ENCODE measurements at places on chromosomes 2 and 18.

DNA sequence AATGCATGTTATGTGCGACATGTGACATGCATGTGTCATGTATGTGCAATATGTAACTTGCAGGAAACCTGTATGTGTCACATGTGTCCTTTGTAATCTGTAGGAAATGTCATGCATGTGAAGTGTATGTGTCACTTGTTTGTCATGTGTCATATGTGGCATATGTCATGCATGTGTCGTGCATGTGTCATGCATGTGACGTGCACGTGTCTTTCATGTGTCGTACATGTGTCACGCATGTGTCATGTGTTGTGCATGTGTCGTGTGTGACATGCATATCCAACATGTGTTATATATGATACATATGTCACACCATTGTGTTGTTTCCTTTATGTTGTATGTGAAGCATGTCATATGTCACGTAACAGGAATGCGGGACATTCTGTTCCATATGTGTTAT lies 2153.2 kb upstream of the PIK3C3 start:
- no peak for DNase-seq

DNA sequence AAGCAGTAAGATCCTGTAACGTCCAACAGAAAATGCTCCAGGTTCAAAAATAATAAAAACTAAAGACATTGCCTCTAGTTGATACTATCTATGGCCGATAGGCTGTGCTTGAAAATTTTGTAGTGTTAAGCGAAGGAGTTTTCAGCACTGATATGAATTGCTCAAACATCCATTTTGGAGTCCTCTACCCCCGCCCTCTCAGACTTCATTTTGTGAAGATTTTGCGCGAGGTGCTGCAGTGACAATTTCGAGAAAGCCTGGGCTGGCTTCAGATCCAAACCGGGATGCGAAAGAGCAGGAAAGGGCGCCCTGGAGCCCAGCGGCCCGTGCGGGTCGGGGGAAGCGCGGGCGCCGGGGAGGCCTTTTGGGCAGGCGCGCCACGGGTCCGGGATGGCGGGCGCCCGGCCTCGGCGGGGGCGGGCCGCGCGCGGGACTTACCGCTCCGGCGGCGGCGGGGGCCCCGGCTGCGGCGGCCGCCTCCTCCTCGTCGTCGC lies 1.8 kb downstream of the SP3 start:
- no peak for DNase-seq

DNA sequence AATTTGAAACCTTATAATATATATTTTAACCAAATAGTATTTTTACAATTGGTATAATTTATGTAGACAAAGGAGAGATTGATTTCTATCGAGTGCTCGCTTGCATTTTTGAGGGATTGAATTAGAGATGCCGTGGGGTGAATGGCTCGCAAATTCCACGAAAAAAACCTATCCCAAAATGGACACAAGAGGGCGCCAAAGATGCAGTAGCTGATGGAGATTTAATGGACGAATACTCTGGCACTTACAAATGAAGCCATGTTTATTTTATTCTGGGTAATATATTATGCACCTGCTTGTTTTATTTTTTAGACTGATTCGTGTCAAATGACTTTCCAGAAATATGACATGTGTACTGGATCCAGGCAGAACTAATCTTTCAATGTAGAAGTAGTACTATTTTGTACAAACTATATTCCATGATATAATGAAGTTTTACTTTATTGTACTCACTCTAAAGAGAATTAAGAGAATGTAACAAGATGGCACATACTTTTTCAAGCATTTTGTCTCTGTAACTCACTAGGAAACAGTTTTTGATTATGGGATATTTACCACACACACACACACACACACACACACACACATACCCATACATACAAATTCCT lies 505.4 kb downstream of the PLCL1 start:
- no peak for DNase-seq

GRCh38 chr2:145595296-145595695 lies 1075.4 kb upstream of the ZEB2 start:
- DNase-seq = no peak

DNA sequence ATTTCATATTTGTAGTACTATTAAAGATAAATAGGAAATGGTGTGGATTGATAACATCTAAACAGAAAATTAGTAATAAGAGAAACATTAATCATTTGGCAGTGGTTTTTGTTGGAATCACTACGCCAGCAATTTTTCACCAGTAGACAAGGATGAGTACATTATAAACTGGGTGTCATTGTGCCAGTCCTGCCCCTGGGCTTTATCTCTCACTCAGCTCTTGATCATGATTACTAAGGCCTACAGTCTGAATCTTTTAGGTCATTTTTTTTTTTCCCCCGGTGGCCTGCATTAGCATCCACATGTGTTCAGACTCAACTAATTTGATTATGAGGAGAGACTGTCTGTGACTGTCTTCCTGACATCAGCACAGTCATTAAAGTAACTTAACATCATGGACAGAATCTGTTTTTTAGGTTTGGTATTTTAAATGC lies 16.2 kb downstream of the GULP1 start:
- DNase-seq = no peak

- DNase-seq = no peak
Measured at GRCh38 chr2:128784626-128785306, 466.1 kb upstream of the HS6ST1 start.

DNA sequence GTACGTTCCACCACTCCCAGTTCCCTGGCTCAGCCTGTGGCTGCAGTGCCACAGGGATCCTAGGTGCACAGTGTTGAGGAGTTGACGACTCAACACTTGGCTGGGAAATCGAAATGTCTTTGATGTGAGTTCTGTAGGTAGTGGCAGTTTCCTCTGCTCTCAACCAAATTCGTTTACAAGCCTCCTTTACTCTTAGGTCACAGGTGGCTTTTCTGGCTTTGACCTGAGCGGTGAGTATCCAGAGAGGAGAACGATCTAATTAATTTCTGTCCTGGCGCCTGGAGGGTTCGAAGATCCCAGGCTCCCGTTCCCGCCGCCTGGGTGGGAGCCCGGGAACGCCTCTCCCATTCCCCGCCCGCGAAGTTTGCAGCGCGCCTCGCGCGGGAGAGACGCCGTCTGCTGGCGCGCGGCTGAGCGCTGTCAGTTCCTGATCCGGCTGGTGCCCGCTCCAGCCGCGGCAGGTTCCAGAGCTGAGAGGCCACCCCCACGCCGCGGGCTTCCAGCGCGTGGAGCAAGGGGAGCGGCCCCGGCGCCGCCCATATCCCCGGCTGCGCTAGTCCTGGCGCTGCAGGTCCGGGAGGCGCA lies at the start of gene LAMA3:
LAMA3 (plus strand) TSS at position 423 of the 585 bp plus-strand sequence. CDS start 231 bp downstream, outside the sequence.
- no peak for DNase-seq

DNA sequence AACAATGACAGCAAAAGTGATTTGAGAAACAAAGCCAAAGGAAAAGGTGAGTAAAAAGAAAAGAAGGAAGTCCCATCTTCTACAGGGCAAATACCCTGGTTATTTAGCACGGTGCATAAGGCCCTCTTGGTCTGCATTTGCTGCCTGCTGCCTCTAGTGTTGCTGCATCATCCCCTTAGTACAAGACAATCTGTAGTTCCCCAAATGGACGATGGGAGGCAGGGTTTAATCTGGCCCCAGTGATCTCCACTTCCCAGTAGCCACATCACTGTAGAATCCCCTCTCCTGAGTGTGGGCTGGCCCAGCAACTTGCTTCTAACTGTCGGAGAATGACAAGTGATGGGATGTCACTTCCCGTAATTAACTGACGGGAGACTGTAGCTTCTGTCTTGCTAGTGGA lies 85.1 kb downstream of the CTAGE1 start:
- no peak for DNase-seq

DNA sequence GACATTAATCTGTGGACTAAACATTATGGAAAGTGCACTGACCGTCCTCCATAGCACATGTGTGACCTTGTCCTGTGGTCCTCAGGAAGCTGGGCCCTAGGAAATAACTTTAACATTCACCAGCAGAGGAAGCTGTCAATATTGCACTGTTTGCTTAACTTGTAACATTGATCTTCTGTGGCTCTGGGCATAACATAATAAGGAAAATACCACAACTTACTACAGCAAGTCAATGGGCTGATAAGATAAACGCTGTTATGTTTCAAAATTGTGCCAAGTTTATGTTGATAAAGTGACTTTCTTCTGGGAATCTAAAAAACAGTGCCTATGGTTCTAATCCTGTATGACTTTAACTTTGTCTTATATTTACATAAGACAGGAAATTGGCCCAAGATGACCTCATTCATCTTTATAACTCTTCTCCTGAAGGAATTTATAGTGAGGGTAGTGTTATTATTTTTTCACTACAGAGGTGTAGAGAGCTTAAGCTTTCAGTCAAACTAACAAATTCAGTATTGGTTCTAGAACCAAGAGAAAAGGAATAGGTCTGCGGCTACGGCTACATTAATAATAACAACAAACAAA lies 113.7 kb upstream of the MAP4K3 start:
- no peak for DNase-seq

DNA sequence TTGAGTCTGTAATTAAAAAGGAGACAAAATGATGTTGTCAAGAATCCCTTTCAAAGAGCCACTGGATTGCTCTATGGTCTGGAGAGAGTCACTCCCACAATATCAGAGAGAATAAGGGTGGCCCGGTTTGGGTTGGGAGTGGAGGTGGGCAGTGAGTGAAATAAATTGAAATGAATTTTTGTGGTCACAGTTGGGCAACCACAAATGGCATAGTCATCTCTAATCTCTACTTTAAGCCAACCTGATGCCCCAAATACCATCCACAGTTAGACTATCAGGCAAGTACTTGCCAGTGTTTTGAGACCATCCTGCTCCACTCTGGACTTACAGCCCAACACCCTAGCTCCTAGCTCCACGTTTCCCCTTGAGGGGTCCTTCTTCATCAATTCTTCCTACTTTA lies 559.7 kb downstream of the BCL11A start:
- DNase-seq = no peak

- no peak for DNase-seq
Measured at GRCh38 chr2:18482666-18483065, 77.8 kb downstream of the RDH14 start.

DNA sequence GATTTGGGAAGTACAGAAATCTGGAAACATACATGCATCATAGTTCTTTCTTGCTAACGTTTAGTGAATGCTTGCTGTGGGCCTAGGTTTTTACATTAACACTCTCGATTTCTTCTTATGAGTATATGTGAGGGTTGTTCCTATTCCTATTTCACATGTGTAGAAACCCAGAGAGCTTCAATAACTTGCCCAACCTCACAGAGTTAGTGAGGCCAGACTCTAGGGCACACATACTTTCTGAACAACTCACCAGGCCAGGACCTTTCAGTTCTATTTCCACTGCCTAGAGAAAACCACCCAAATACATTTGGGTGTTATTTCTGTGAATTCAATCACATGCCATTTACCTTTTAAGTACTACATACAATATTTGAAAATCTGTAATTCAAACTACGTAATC lies 8.2 kb upstream of the KCTD1 start:
- DNase-seq = no peak

- DNase-seq = no peak
Measured at GRCh38 chr2:30446602-30447148, 371 bp upstream of the LCLAT1 start.

- no peak for DNase-seq
Measured at GRCh38 chr2:117232305-117232704, 582.2 kb upstream of the DDX18 start.

GRCh38 chr2:24008672-24009366 lies 1.1 kb upstream of the MFSD2B start:
- no peak for DNase-seq

Data from Panc1 (cell line).